Stimulated activated CD4-positive, alpha-beta T cell treated with anti-CD3 and anti-CD28 coated beads, Interleukin-4, amount 100 ng/mL, for 48 hours (primary cell): ENCODE measurements at places on chromosomes 7 and 10.

DNA sequence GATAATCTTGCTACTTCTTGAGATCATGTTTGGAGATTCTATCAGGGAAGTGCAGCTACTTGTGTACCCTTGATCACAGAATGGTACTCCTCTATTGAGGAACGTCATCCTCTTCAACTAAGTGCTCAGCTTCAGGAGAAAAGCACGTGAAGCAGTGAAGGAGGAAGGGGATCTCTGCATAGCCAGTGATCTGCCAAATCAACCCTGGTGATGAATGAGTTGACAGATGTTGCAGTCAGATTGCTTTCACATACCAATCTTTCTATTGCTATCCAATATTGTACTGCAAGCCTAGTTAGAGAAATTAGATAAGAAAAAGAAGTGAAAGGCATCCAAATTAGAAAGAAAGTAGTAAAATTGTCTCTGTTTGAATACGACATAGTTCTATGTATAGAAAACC lies 309.4 kb downstream of the TWIST1 start:
- DNase-seq = no peak

DNA sequence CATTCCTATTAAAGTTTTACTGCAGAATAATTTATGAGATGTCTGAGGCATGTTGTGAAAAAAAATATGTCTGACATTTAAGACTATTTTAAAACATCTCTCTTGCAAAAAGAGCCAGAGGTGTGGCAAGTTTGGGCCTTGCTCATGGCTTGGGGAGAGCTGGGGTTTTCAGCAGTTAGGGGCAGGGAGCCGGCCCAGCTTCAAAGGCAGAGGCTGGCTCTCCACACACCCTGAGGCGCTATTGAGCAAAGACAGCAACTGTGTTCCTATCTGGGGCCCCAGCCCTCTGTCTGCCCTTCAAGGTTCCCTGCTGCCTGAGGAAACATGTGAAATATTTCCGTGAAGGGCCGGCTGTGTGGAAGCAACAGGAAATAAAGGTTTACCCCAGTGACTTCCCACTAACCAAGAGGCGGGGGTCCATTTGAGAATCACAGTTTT lies 94.0 kb downstream of the SORBS1 start:
- no peak for DNase-seq

- no peak for DNase-seq
These were observed 215.8 kb upstream of the PFKP start for GRCh38 chr10:2851566-2851965.

DNA sequence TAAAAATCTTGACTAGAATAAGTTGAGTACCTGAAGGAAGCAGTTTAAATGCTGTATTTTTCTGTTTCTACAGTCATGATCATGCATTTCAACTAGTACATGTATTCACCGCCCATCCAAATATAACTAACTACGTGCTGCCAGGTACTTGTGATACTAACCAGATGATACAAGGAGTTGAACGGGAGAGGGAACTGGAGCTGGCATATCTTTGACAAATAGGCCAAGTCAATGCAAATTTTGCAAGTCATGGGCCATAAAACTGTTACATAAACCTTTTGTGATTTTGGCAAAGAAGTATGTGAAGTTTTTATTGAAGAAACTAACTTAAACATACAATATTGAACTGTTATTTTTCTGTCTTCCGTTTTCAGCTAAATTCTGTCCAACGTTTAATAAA lies 14.5 kb downstream of the NUP42 start:
- DNase-seq = no peak
